Esophagus squamous epithelium (tissue), 5 donors: ENCODE measurements at places on chromosomes 6 and 20.

- no peak for DNase-seq
Observed at GRCh38 chr20:5061213-5061612, 58.5 kb downstream of the PCNA start.

GRCh38 chr20:56422824-56423189 lies 10.7 kb downstream of the CASS4 start:
- no peak for DNase-seq

DNA sequence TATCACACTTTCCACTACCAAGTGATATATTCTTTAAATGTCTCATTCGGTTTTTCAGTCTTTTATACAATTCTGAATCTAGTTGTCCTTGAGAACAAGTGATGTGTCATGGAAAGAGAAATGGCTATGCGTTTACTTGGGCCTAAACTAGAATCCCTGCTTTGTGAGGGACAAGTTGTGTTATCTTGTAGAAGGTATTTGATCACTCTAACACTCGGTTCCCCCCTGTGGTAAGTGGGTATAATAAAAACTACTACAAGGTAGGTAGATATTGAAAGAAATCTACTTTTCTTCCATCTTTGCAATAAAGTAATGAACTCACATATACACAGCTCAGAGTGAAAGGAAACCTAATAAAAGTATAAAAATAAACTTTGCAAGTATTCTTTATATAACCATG lies 108.9 kb downstream of the MANEA start:
- no peak for DNase-seq

DNA sequence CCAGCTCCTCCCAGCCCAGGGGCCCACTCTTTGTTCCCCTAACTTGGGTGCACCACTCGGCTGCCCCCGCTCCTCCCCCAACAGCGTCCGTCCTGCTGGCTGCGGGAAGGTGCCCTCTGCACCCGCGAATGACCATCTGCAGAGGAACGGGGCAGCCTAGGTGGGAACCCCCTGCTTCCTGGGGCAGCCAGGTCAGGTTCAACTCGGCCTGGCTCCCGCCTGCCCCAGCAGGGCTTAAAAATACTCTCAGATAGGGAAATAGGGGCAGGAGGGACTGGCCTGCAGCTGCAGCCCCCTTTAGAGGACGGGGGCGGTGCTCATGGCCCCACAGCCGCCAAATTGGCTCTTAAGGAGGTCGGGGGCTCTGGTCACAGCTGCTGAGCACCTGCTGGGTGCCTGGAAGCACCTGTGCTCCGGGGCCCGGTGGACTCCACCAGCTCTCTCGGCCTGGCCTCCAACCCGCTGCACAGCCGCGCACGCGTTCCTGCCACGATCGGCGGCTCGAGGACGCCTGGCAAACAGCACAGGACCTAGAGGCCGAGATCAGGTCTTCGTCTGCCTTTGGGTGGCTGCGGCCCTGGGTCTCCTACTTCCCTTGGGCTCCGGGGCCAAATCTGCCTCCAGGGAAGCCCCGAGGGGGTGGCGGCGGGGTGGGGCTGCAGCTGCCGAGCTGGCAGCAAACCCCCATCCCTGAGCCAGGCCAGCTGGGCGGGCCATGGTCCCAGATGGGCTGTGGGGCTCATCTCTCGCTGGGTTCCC lies 700 bp upstream of the LAMA5 start:
- no peak for DNase-seq
